ENCODE measurements at places on chromosomes 13 and 19. TPM values are rescaled to one million over a fixed set of nuclear protein-coding genes. Genes with fewer than 3 reads are reported as not detected.

DNA sequence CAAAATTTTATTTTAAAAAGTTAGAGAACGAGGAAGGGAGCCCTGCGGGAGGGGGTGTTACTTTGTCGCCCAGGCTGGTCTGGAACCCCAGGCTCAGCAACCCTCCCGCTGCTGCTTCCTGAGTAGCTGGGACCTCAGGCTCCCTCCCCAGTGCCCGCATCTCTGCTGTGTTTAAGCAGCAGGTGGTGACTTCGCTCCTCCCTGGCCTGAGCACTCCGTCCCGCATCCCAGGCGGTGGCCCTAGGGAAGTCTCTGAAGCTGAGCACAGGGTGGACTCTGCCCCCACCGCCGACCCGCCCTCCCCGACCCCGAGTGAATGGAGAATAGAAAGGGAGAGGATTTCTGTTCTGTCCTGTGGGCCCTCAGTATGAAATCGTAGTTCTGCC, 30.5 kb downstream of the ZNF701 start:
- DNase-seq = no peak

DNA sequence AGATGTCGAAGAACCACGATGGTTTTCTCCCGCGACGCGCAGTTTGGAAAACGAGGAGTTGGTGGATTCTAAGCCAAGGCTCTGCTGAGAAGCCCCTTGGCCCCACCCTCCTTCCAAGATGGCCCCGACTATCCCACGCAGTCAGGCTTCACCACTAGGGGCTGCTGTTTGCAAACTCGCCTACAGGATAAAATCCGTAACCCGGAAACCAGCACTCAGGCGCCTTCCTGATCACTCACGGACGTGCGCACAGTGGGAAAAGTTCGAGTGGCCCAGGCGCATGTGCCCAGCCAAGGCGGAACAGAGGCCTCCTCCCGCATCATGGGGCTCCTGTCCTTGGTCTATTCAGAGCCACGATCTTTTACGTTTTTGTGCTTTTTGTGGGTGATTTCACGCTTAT, 19.2 kb upstream of the UQCR11 start:
- peak; percentile 35 for DNase-seq

DNA sequence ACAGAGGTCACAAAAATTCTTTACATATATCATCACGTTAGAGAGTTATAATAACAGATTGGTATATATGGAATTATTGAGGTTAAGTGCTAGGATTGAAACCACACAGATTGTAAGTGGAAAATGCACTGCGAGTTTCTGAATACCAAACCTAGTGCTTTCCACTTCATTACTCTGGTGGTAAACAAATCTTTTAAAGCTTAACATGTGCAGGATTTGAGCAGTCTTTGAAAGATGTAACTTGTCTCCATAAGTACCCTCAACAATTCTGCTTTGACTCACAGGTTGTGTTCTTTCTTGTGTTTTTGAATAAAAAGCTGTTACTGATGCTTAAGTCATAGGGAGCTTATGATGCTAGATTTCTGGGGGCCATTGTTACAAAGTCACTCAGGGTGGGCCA, 314.7 kb upstream of the DACH1 start:
- DNase-seq = no peak

The TMEM145 gene
- total RNA-seq = 0.29 TPM

- peak; percentile 54 for DNase-seq
Observed at GRCh38 chr13:41905600-41906254, 55.2 kb downstream of the VWA8 start.

Measured in PC-3 (cell line).